ENCODE measurements at places on chromosomes 2 and 18.

DNA sequence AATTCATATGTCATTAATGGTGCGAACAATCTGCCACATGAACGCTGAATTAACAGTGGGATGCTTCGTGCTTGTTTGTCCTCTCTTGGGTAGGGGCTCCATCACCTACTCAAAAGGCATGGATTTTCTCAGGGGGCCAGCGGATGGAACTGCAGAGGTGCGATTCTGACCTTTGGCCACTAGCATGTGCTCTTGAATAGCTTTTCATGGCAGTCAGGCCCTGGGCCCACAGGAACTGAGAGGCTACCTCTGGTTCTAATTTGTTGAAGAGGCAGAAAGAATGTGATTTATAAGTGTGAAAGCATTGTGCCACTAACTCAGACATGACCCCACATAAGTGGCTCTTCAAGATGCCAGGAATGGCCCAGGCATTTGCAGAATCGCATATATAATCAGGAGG, 283.2 kb downstream of the INSIG2 start:
- no peak for DNase-seq

GRCh38 chr2:165791421-165792103, 2.5 kb downstream of the GALNT3 start:
- no peak for DNase-seq

- no peak for DNase-seq
Observed at GRCh38 chr18:58671632-58672564, 633 bp downstream of the MALT1 start.

- no peak for DNase-seq
Observed at GRCh38 chr2:84888401-84889276, 7.8 kb upstream of the TRABD2A start.

- DNase-seq: no peak
Observed at GRCh38 chr2:239832490-239833268, 192.5 kb downstream of the NDUFA10 start.

GRCh38 chr2:86632672-86633071, 9.0 kb upstream of the RNF103 start:
- DNase-seq: no peak

DNA sequence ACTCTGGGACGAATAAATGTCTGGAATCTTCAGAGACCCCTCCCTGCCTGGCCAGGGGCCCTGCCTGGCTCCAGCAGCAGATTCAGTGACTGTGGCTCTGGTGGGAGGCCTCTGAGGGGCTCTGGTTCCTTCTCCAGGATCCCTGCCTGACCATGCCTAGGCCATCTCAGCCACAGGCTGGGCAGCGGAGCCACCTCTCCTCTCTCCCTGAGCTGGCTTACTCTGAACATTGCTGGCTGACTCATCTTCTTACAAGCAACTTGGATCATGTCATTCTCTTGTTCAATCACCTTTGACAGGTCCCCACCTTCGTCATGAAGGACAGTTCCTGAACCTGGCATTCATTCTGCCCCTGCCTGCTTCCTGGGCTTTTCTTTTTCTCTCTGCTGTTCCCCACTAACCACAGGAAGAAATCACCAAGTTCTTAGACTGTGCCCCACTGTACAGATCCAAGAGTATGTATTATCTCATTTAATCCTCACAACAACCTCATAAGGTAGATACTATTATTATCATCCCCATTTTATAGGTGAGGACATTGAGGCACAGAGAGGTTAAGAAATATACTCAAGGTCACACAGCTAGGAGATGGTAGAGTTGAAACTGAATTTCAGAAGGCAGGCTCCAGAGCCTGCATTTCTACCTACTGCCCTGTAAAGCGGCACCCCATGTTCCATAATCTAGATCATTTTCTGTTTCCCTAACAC, 155.5 kb upstream of the SMAD2 start:
- no peak for DNase-seq

GRCh38 chr2:216181351-216181750, 72.2 kb downstream of the XRCC5 start:
- no peak for DNase-seq

DNA sequence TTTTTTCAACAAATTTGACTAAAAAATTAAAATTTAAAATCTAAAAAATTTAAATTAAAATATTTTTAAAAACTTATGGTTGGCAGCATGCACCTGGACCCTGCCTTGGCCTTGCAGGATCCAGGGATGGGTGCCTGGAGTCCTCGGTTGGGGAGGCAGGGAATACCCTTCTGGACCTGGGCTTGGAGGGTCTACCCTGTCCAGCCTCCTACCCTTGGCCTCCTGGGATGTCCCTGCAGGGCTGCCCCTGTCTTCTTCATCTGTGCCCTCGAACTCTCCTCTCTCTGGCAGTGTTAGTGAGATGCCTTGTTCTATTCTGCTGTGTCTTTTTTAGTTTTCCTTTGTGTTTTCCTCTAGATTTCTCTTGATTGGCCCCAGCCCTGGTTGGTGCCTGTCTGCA, 68.9 kb upstream of the HAAO start:
- DNase-seq: no peak

DNA sequence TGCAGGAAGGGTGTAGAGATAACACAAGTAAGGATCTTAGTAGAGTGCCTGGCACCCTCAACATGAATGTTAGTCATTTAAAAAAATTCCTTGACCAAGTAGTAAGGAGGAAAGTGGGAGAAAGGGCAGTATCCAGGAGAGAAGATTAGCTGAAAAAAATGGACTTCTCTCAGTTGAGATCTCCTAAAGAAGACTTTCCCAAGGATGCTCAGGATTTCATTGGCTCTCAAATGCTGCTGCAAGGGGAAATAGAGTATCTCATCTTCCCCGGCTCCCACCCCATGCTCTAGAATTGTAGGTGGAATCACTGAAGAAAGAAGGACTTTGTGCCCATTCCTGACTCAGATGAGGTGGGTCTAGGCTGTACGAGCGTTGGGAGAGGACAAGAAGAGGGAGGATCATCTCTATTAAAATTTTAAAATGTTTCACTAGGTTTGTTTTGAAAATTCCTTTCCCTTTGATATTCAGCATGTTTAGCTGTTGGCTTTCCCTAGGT, 231.1 kb downstream of the MYCN start:
- DNase-seq: no peak

GRCh38 chr2:221610255-221610654, 38.2 kb upstream of the EPHA4 start:
- DNase-seq: no peak

Data from suprapubic skin (tissue), 4 donors.